Stimulated activated CD4-positive, alpha-beta T cell treated with anti-CD3 and anti-CD28 coated beads, Interleukin-1b, Interleukin-23, amount 100 ng/mL, for 24 hours (primary cell): ENCODE measurements at places on chromosomes 12 and 14.

GRCh38 chr14:88551980-88552431, 2.8 kb downstream of the PTPN21 start:
- no peak for DNase-seq

GRCh38 chr12:81359736-81360135, 281.9 kb downstream of the ACSS3 start:
- DNase-seq, result no peak

DNA sequence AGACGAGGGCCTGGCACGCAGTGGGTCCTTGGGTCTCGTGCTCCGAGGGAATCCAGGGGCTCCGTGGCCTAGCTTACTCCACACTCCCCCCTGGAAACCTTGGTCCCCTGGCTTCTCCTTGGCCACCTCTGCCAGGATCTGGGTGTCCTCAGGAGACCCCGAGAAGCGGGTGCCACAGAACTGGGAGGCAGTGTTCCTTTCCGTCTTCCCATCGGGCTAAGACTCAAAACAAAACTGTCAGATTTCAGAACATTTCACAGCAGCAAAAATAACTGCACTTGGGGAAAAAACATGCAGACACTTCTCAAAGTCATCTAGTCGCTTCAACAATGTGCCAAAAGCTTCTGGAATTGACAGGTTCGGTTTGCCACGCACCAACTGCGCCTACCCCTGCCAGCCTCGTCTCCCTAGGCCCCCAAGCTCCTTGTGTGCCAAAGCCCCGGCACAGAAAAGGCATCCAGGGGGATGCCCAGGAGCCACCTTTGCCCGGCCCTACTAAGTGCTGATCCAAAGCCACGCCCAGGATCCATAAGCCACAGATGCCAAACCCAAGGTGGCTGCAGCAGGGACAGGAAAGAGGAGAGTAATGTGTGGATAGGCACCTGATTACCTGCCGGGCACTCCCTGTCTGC, 58.4 kb upstream of the DIO3 start:
- no peak for DNase-seq

DNA sequence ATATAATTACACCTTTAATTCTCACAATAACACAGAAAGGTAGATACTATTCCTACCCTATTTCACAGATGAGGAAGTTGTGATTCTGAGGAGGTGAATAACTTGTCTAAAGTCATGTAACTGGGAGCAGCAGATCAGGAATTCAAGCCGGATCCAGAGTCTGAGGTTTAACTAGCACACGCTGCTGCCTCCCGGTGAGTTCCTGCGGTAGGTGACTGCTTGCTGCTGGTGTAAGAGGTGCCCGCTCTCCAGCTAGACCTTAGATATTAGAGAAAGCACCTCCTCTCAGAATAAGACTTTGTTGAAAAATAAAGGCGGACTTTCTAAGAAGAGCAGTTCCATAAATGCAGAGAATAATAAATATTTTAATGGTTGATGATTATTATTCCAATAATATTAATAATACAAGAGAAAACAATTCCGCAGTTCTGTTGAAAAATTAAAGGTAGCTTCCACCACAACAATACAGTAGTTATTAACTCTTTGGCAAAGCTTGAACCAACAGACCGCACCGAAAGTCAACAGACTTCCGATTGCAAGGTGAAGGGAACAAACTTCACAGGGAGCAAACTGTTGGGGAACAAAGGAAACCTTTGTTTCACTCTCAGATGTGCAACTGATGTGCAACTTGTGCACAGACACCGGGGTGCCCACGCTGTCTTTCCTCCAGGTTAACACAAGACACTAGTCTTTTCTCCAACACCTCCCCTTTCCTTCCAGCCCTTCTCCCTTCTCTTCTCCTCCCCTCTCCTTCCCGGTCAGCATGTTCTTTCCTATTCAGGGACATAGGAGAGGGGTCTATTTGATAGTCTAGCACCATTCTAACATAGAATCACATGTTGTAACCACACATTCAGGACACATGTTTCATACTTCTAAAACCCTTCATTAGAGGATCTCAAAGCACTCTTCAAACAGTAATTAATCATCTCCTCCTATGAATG, 73.2 kb upstream of the EGLN3 start:
- DNase-seq, result no peak

DNA sequence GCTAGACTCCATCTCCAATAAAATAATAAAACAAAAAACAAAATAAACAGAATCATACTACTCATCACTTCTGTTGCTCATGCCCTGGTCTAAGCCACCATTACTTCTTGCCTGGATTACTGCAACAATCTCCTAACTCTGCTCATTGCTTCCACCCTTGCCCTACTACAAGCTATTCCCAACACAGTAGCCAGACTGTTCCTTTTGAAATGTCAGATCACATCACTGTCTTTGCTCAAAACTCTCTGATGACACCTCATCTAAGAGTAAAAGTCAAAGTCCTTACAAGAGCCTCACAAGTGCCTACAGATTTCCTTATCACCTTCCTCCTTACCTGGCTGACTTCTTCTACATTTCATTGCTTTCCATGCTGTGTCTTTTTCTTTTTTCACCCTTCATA, 10.0 kb downstream of the FBXO33 start:
- DNase-seq, result no peak

GRCh38 chr14:68730348-68730747, 62.5 kb downstream of the ZFP36L1 start:
- no peak for DNase-seq

DNA sequence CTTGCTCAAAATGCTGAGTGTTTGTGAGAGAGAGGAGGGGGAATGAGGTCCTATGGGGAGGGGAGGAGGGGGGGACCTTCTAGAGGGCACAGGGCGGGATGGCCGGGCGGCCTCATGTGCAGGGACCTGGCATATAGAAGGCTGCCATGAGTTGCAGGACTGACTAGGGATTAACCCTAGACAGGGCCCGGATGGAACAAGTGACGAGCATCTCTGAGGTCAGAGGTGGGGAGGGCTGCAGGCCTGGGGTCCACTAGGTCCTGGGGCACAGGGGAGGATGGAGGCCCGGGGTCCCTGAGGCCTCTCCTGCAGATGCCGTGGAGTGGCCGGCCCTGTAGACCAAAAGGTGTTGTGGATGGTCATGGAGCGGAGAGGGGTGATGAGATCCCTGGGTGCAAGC, 104.0 kb upstream of the EIF5 start:
- DNase-seq, result no peak

GRCh38 chr12:58161773-58162172, 220.4 kb downstream of the ATP23 start:
- no peak for DNase-seq

- DNase-seq, result no peak
Measured at GRCh38 chr12:115449526-115449925, 765.6 kb upstream of the TBX3 start.

GRCh38 chr12:106583242-106584103, 669 bp downstream of the RFX4 start:
- no peak for DNase-seq

GRCh38 chr12:122012184-122012583, 9.5 kb upstream of the BCL7A start:
- DNase-seq, result no peak

- DNase-seq, result no peak
Measured at GRCh38 chr12:20128928-20129327, 239.4 kb upstream of the PDE3A start.

DNA sequence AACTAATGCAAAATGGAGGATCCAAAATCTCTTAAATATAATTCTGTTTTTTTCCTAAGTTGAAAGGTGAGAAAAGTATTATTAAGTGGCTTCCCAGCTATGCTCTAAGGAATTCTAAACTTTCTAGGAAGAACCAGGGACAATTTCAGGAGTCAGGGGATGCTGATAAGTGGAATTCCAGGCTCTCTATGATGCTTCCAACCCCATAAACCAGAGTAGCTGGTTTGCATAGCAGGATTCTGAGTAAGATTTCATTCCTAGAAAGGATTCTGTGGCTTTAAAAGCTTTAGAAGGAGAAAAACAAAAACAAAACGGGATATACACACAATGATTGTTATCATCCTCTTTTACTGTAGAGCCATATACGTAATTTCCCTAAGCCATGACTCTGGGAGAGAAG, 93.9 kb downstream of the SLC16A7 start:
- no peak for DNase-seq

DNA sequence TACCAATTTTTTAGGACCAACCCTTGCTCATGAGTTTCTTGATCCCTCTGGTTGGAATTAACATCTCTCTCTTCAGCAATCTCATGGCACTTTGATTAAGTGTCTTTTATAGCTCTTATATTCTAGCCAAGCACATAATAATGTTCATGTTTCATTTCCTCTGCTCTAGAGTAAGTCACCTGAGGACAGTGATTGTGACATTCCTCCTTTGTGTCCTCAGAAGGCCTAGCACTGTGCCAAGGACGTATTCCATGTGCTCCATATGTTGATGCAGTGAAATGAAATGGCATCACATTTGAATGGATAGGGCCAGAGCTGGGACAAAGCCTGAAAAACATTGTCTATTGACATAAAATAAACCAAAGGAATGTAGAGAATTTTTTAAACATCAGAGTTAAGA, 322.8 kb upstream of the PRICKLE1 start:
- DNase-seq, result no peak

- DNase-seq, result no peak
Measured at GRCh38 chr12:27577688-27578087, 53.7 kb downstream of the PPFIBP1 start.

- DNase-seq, result no peak
Measured at GRCh38 chr14:34383839-34384238, 78.2 kb downstream of the SPTSSA start.

DNA sequence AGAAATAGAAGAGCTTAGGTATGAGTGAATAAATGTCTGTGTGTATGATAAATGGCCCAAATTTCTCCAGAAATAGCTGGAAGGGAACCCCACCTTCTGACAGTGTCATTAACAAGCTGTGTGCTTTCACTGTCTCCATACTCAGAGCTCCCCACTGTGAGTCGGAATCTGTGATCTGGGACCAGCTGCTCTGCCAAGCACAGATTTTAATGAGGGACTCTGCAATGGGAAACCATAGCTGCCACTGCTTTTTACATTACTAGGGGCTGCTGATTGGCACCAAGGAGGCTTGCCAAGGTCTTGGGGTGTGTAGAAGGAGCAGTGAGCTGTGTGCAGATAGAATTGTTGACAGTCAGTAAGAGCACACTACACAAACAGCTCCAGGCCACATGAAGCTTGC, 244.2 kb upstream of the CCDC196 start:
- no peak for DNase-seq

GRCh38 chr12:50296554-50296953, 13.2 kb upstream of the LIMA1 start:
- DNase-seq, result no peak

GRCh38 chr14:102917056-102917385, 5.4 kb upstream of the AMN start:
- no peak for DNase-seq

- DNase-seq, result no peak
Measured at GRCh38 chr12:6471989-6472360, 1.5 kb upstream of the VAMP1 start.

DNA sequence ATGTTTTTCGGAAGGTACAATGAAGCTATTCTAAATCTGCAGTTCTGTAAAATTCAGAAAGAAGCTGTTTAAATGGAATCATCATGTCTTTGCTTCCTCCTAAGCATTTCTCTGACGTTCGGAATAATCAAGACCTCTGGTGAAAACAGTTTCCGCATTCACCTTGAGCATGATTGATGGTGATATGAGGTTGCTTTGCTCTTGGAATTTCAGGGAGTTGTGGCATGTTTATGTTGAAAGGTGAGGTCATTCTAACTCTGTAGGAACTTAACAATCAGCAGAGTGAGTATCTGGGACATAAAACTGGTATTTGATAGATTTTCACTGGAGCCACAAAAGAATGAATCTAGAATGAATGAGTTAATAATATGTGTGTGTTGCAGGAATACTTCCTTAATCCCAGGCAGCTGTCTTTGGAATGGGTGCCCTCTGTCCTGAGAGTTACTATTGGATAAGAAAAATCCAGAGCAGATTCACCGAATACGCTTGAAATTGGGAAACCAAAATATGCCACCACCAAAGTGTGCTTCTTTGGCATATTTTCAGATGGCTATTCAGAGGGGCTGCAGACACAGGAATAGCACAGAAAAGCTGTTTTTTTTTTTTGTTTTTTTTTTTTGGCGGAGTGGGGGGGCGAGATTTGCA, 599.1 kb downstream of the CCER1 start:
- DNase-seq, result no peak

GRCh38 chr12:325906-326305, 63.2 kb downstream of the KDM5A start:
- DNase-seq, result no peak

GRCh38 chr12:57887631-57888408, 41.3 kb upstream of the CTDSP2 start:
- DNase-seq, result no peak

DNA sequence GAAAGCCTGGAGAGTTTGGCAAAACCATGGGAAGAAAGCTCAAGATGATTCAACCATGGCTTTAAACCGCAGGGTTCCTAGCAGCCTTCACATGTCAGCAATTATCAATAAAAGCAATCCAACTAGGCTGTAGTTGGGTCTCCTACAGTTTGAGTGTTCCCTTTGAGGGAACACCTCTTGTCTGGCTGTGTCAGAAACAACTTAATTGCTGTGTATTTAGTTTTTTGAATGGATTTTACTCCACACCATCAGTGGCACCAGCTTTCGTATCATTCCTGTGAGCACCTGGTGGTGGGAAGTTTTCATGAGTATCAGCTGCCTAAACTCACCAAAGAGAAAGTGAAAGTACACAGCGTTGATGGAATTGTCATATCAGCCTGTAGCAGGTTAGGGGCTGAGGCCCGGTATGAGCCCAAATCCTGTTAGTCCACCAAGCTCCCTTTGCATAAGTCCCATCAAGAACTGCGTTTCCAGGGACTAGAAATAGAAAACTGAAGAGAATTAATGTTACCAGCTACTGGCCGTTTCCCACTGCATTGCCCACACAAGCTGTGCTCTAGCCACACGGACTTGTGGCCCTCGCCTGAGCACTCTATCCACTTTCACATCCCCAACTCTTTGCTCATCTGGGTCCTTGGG, 10.9 kb upstream of the IL26 start:
- no peak for DNase-seq

- no peak for DNase-seq
Measured at GRCh38 chr12:9221483-9221882, 13.3 kb upstream of the PZP start.

DNA sequence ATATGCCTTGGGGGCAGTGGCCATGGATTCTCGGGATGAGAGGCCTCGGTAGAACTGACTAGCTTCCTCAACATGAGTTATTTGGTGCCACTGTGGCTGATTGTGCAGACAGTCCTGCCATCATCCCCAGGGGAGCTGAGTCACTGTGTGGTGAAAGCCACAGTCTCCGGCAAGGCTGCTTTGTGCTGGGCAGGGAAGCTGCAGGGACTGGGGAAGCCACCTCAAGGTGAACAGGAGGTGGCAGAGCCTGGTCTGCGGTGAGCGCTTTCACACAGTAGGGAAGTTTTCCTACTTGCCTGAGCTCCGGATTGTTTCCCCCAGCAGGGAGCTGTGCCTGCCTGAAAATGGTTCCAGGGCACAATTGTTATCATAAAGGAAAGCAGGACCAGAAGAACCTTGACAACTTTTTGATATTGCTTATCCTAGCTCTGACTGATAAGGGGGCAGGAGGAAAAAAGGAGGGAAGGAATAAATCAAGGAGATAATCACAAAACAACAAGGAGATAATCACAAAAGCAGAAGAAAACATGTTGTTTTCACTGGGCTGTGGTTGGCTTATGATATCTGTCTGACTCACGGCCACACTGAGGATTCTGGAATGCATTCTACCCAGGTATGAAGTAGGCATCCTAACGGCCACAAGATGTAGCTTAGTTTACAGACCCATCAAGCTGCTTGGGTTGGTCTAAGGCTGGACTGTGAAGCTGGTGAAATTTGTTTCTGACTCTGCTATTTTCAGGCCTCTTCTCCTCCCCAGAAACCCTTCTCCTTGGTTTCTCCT, 32.2 kb upstream of the GNG2 start:
- peak; percentile 50 for DNase-seq

GRCh38 chr12:45547822-45548221, 181.7 kb upstream of the ARID2 start:
- DNase-seq, result no peak
